ENCODE measurements at places on chromosomes 5 and 9.

GRCh38 chr5:156155598-156155997 is 171.4 kb upstream of the SGCD start:
- DNase-seq, result no peak

GRCh38 chr5:72645064-72645846 is 138.0 kb upstream of the ZNF366 start:
- no peak for DNase-seq

DNA sequence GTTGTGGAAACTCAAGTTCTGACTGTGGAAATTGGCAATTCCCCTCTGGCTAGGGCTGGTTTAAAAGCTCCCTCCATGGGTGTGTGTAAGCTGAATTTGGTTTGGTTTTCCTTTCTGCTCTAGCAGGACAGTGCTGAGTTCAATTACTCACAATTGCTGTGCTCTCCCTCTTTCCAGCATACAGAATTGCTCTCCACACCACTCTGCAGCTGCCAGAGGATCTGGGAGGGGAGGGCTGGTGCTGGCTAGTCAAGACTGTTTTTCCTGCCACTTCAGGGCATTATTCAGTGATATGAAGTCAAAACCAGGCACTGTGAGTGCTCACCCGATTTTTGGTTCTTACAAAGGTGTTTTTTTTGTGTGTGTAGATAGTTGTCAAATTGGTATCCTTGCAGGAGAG is 336.9 kb upstream of the SLC24A2 start:
- no peak for DNase-seq

- DNase-seq, result no peak
Measured at GRCh38 chr5:99004960-99005359, 76.2 kb upstream of the CHD1 start.

- no peak for DNase-seq
Measured at GRCh38 chr5:114305402-114306207, 56.3 kb upstream of the KCNN2 start.

DNA sequence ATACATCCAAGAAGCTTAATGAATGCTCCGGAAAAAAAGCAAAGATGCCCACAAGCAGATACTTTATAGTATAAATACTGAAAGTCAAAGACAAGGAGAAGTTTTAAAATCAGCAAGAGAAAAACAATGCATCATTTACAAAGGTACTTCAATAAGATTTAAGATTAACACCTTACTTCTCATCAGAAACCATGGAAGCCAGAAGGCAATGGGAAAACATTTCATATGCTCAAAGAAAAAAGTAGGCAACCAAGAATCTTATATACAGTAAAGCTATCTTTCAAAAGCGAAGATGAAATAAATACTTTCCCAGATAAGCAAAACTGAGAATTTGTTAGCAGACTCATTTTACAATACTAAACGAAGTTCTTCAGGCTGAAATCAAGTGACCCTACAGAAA is 51.1 kb downstream of the ABHD17B start:
- no peak for DNase-seq

- DNase-seq, result no peak
Measured at GRCh38 chr5:178377583-178378270, 145.1 kb upstream of the PHYKPL start.

- no peak for DNase-seq
Measured at GRCh38 chr5:8434501-8434900, 565.6 kb downstream of the MTRR start.

DNA sequence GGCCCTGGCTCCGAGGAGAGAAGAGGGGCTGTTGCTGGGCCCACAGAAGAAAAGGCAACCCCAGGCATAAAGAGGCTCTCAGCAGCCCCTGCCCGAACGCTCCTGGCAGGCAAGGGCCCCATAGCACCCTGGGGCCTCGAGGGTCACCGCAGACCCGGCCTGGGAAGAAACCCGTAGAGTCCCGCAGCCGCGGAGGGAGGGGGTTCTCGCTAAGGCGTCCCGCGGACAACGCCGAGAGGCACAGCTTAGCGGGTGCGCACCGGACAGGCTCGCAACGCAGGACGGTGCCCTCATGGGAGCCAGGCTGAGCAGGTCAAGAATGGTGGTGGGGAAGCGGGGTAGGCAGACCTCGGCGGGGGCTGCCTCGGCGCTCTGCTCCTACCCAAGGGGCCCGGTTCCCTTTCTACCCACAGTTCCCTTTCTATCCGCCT is 6.7 kb downstream of the PITX1 start:
- DNase-seq, result no peak

DNA sequence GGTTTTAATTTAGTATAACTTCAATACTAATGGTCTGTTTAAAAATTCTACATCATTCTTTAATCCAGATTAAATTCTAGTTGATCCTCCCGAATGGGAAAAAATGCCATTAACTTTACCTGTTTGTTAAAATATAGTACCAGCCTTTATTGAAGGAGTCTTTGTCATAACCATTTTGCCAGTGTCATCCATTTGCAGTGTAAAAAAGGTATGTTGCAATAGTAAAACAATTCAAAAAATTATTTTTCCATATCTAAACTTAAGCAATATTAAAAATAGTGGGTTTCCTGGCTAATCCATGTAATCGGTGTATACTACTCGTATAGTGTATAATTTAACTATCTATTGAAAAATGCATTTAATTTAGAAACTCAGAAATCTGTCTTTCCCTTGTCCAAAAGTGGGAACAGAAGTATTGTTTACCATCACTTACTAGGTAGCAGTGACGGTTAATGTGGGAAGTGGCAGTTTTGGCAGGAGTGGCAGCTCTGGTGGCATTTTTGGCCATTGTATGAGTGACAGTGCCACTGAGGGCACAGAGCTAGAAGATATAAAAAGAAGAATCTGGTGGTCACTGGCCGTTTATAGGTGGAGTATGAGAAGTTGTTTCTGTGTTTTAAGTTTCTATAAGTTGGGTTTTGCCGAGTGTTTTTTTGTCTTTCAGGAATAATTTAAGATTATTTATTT is 1.9 kb downstream of the AP3S1 start:
- no peak for DNase-seq

GRCh38 chr5:119323601-119324000 is 32.2 kb upstream of the TNFAIP8 start:
- DNase-seq, result no peak

GRCh38 chr9:98219794-98220370 is 27.4 kb upstream of the CORO2A start:
- DNase-seq, result no peak

GRCh38 chr9:38067859-38068681 is 957 bp downstream of the SHB start:
- no peak for DNase-seq

DNA sequence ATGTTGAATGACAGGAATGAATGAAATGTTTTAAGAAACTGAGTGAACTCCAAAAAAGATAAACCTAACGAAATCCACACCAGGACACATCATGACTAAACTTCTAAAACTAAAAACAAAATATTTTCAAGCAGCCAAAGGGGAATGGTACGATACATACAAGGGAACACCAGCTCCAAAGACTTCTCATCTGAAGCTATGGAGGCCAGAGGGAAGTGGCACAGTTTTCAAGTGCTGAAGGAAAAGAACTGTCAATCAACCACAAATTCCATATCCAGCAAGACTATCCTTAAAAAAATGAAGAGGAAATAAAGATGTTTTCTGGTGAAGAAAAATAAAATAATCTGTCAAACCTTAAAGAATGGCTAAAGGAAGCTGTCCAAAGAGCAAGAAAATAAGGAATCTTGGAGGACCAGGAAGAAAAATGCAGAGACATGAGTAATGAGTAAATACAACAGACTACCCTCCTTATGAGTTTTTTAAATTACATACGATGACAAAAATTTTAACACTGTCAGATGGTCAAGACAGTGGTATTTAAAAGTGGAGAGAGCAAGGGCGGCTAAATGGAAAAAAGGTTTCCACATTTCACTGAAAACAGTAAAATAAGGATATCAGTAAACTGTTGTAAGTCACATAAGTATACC is 12.0 kb downstream of the CAMSAP1 start:
- DNase-seq, result no peak

- no peak for DNase-seq
Measured at GRCh38 chr5:35430381-35431162, 187.1 kb upstream of the SPEF2 start.

Measured in stimulated activated CD8-positive, alpha-beta memory T cell treated with anti-CD3 and anti-CD28 coated beads, Interleukin-4, amount 100 ng/mL, for 4 hours (primary cell).